ENCODE measurements at places on chromosomes 4 and X. TPM values are rescaled to one million over a fixed set of nuclear protein-coding genes. Genes with fewer than 3 reads are reported as not detected.

Gene PNMA6F
- 0.11 TPM for polyA plus RNA-seq

DNA sequence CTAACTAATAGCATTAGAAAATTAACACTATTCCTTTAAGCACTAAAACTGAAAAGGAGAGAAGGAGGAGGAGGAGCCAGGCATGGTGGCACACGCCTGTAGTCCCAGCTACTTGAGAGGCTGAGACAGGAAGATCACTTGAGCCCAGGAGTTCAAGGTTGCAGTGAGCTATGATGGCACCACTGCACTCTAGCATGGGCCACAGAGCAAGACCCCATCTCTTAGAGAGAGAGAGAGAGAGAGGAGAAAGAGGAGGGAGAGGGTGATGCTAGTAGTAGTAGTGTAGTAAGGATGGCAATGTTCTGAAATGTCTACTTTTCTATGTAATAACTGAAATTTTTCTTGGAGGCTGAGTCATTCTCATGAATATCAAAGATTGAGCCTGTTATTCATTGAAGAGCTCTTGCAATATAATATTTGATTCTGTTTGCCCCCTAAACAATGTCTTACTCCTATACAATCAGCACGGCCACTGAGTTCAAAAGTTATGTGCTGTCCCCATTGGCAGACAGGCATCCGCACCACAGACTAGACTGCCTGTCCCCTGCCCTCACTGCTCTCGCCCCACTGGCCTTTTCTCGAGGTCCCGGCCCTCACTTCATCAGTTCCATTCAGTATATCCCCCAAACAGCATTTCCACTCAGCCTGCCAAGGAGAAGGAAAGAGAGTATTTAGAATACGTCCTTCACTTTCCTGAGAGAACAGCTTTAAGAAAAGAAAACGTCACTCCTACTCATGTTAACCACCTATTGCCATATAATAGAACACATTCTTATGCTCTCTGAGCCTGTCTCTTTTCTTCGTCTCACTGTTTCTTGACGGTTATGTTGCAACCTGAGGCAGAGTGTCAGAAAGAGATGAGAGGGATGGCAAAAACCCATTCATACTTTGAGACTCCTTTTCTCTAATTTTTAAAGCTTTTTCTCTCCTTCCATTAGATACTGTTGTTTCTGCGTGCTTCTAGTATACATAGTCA, 238.1 kb downstream of the PALLD start:
- DNase-seq, result no peak

GRCh38 chr4:88881227-88881569, 175.8 kb downstream of the FAM13A start:
- DNase-seq, result no peak

Gene IL2
- polyA plus RNA-seq, result not detected

Gene KLF8
- polyA plus RNA-seq, result 6.5 TPM

- DNase-seq, result no peak
These were observed 668 bp upstream of the PTCHD1 start for GRCh38 chrX:23333842-23334520.

GRCh38 chrX:14505648-14506047, 23.7 kb upstream of the GLRA2 start:
- DNase-seq, result no peak

DNA sequence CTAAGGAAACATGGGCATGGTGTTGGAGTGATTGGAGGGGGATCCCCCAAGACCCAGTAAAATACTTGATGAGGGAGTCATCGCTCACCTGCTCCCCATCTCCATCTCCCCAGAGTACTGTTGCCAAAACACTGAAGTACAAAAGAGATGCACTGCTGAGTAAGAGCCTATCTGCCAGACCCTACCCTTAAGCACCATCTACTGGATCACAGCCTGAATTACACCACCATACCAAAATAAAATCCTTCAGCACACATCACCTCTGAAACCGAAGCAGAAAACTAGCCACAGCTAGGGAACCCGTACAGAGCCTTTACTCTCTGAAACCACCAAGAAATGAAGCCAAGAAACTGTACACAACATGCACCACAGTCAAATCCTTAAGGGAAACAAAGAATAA, 466.3 kb upstream of the ACTRT1 start:
- no peak for DNase-seq

GRCh38 chrX:17542123-17542522, 167.1 kb downstream of the NHS start:
- no peak for DNase-seq

DNA sequence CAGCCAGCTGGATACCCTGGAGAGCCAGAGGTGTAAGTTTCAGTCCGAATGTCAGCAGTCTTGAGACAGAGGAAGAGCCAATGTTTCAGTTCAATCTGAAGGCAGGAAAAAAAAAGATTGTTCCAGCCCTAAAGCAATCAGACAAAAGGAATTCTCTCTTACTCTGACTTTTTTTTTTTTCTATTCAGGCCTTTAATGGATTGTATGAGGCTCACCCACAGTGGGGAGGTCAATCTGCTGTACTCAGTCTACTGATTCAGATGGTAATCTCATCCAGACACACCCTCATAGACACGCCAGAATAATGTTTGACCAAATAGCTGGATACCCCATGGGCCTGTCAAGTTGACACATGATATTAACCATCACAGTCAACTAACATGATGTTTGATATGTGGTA, 51.9 kb downstream of the TEX13A start:
- no peak for DNase-seq

GRCh38 chr4:153822316-153822715, 33.4 kb upstream of the SFRP2 start:
- no peak for DNase-seq

DNA sequence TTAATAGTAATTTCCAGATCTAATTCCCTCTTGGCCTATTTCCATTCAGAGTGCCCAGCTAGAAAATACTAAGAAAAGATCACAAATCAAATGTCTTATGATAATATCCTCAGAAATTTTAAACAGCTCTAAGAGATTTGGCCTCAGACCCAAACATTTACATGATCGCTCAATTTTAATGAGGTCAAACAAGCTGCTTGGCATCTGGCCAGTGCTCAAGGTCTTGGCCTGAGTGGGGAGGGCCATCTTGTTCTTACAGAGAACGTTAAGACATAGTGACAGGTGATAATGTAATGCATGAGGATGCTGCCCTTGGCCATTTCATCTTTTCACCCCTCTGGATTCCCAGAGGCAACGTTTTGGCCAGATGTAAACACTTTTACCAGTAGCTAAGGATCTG, 159.2 kb upstream of the SLC7A11 start:
- DNase-seq, result no peak

Gene PPEF2
- 0.56 TPM for polyA plus RNA-seq

GRCh38 chrX:100747090-100747489, 15.2 kb upstream of the SYTL4 start:
- no peak for DNase-seq

Measured in left renal cortex interstitium (tissue), 4 donors.